A549 treated with CORT108297 at 1 μM for 4 hours (cell line): ENCODE measurements at places on chromosomes 1 and 21. TPM values are rescaled to one million over a fixed set of nuclear protein-coding genes. Genes with fewer than 3 reads are reported as not detected.

The RIPPLY3 gene
- total RNA-seq = 0.48 to 0.63 TPM (median 0.57 TPM) in 5 replicates

The HSD3B2 gene
- total RNA-seq = not detected in 5 replicates

The OR2L3 gene
- not detected in 5 replicates for total RNA-seq

The RPE65 gene
- total RNA-seq = not detected in 5 replicates

The CRTC2 gene
- total RNA-seq = 30.6 to 45.7 TPM (median 41.6 TPM) in 5 replicates

The SYT2 gene
- total RNA-seq = 0.01 to 0.04 TPM (median 0.03 TPM) in 5 replicates

The C1orf56 gene
- total RNA-seq = 5.8 to 8.9 TPM (median 7.1 TPM) in 5 replicates

The PAFAH2 gene
- total RNA-seq = 7.5 to 9.6 TPM (median 7.6 TPM) in 5 replicates

The SMCP gene
- not detected in 5 replicates for total RNA-seq

The TLR5 gene
- 0.04 to 0.23 TPM (median 0.13 TPM) in 5 replicates for total RNA-seq
